GM12892 (cell line): ENCODE measurements at places on chromosomes 12 and 14.

GRCh38 chr12:122413516-122414404 is 8.7 kb downstream of the CLIP1 start:
- no peak for DNase-seq

DNA sequence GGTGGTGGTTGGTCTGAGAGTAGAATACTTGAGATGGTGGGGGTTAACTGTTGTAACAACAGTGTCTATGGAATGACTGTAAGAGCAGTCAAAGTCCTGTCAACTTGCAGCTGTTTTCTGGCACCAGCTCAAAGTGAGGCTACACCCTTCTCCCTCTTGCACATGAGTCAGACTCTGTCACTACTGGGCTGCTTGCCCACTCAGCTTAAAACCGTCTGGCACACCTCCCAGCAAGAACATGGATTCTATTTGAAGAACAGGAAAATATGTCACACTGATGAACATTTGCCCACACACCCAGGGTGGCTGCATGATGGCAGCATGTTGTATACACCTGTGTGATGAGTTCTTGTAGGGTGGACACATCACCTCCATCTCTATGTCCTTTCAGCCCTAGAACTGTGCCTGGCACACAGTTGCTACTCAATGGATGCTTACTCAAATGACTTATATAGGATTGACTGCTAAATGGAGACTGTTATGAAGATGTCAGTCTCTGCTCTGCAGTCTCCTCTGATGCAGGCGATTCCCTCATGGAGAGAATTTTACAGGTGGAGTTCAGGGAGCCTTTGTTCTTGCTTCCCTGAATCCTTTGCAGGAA is 19.3 kb upstream of the SERPINA6 start:
- DNase-seq: no peak

- DNase-seq: no peak
Observed at GRCh38 chr14:100017553-100017952, 47.7 kb upstream of the EVL start.

GRCh38 chr12:32454866-32455265 is 55.5 kb downstream of the FGD4 start:
- no peak for DNase-seq

DNA sequence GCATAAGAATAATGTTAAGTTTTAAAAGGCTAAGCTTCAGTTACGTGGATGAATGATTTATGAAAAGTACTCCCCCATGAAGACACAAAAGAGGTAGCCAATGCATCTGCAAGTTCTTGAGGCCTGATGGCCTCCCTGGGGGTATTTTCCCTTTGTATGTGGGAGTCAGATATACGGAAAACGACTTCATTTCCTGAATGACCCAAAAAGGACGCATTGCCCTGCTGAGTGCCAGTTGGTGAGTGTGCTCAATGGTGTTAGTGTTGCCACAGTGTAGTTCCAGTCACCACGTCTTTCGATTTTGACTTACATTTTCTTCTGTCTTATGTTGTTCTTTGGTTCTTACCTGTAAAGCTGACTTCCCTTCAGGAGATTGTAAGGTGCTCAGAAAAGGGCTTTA is 8.0 kb downstream of the ETV6 start:
- no peak for DNase-seq

DNA sequence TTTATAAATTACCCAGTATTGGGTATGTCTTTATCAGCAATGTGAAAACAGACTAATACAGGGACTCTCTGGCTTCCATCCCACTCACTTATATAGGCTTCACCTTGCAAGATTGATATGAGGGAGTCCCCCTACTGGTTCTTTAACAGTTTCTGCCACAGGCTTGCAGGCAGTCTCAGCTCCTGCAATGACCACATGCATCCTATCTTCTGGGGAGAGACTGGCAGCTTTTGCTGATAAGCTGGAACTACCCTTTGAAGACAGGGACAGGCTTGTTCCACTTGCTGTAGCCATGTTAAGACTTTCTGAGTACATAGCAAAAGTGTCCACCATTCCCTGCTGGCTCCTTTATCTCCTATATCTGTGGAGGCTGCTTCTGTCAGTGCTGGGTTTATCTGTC is 531.7 kb upstream of the FLRT2 start:
- no peak for DNase-seq

- DNase-seq: no peak
Observed at GRCh38 chr14:27077214-27077613, 479.4 kb upstream of the NOVA1 start.

DNA sequence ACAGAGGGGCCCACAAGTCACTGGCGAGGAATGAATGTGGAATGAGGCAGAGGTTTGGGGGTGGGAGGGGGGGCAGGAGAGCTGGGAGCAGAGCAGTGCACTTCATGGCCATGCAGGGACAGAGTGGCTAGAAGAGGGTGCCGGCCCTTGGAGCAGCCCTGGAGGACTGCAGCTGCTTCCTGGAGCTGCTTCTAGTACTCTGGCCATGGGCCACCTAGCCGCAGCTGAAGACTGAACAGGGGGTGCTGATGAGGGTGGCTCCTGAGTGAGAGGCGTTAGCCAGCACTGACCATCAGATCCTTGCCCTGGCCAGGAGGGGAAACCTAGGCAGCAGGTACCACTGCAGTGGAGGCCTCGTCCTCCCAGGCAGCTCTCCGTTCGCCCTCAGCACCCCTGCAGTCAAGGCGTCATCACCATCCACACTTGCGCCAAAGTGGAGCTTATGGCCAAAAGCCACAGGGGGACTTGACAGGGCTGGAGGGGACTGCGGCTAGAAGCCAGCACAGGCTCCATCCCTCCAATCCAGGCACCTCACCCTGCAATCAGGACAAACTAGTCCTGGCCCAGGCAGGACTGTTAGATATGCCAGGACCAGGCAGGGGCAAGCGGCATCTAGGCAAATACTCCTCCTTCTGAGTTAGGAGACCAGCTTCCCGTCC is 16.4 kb downstream of the OTUB2 start:
- no peak for DNase-seq

GRCh38 chr12:82810568-82810967 is 123.9 kb downstream of the TMTC2 start:
- no peak for DNase-seq

- no peak for DNase-seq
Observed at GRCh38 chr12:47411966-47412365, 293.9 kb downstream of the RPAP3 start.

GRCh38 chr14:49992901-49993339 is 100.0 kb downstream of the ARF6 start:
- peak; percentile 30 for DNase-seq

- DNase-seq: no peak
Observed at GRCh38 chr12:74619084-74619483, 81.4 kb downstream of the ATXN7L3B start.
